Central memory CD4-positive, alpha-beta T cell (primary cell): ENCODE measurements at places on chromosomes 12 and 14.
A peak's percentile ranks its signal among the peaks of the same experiment; 100 is the strongest.

- no peak for DNase-seq
These were observed 225.7 kb downstream of the NUAK1 start for GRCh38 chr12:105912882-105913678.

GRCh38 chr14:102998393-102998792, 59.0 kb downstream of the CDC42BPB start:
- DNase-seq: no peak

DNA sequence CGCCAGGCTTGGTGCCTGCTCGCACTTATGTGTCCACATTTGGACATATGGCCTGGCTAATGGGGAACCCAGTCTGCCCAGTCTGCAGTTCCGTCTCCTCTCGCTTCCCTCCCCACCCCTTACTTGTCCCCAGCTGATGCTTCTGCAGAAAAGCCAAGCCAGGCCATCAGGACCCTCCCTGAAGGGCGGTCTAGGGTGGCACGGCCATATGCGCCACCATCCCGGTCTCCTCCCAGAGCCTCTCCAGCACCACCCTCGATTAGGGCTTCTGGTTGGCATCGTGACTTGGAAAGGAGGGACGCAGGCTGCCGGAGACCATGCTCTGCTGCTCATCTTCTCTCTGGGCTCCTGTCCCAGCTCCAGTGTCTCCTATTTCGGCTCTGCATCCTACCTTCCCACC, 54.6 kb downstream of the CALM1 start:
- DNase-seq: no peak

DNA sequence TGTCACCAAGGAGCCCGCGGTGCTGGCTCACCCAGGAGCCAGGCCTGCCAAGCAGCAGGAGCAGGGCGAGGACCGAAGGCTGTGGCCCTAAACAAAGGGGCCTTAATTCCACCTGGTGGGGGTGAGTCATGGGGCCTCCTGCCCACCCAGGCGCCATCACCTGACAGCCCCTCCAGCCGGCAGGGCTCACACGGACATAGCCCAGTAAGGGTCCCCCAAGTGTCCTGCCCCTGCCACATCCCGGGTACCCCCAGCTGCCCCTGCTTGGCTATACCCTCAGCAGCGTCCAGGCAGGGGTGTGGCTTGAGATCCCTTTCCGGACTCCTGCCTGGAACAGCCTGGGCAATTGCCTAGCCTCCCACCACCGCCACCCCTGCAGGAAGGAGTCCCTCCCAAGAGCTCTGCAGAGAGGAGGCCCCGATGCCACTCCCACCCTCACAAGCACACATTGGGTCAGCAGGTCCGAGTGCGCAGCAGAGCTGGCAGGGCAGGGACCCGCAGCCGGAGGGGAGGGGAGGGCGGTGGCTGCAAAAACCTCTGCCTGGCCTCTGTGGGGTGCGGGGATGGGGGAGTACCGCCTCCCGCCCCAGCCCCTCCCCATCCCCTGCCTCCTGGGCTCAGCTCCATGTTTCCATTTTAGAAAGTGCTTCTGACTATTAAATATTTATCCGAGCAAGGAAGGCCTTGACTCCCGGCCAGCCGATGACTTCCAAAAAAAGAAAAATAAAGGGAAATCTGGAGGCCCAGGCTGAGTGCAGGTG, 4.6 kb downstream of the AHNAK2 start:
- no peak for DNase-seq

DNA sequence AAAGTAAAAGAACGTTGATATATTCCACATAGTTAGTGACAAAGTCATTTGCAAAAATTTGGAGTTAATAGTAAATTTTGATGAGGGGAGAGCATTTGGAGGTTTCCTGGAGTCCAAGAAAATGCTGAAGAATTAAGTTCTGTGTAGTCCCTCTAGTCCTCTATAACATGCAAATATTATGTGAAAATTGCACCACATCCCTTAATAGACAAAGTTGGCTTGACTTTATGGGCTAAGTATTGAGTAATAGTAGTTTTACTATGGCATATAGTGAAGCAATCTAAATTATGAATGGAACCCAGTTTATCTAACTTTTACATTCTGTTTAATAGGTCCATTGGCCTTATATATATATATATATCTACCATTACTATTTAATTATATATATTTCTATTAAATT, 66.4 kb upstream of the DCN start:
- DNase-seq: no peak

- DNase-seq: peak; percentile 95
These were observed 1.7 kb upstream of the GPR68 start for GRCh38 chr14:91246051-91246852.

DNA sequence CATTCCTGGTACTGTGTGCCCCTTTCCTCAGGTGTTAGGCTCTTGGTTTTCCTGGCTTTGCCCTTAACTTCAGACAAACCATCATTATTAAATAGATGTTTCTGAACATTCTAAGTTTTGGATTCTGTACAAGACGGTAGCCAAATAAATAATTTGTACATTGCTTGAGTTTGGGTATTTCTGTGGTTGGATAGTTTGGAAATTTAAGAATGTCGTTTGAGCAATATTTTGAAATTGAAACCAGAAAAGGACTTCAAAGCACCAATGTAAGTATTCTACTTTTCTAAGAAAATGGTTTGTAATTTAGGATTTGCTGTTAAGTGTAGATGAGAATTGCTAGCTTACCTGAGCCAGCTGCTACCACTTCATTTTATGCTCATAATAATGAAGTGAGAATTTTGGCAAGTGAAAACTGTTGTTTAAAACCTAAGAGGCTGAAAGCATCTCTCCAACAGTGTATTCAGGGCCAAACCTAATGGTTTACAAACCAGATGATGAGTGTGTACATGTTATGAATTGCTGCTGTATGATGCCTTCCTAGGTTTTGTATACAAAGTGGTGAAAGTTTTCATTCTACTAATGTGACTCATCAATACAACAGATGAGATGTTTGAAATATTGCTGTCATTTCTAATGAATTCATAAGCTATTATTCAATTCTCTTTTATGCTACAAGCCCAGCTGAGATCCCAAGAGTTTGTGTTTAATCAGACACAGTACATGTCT, 181.5 kb upstream of the PRKD1 start:
- no peak for DNase-seq

DNA sequence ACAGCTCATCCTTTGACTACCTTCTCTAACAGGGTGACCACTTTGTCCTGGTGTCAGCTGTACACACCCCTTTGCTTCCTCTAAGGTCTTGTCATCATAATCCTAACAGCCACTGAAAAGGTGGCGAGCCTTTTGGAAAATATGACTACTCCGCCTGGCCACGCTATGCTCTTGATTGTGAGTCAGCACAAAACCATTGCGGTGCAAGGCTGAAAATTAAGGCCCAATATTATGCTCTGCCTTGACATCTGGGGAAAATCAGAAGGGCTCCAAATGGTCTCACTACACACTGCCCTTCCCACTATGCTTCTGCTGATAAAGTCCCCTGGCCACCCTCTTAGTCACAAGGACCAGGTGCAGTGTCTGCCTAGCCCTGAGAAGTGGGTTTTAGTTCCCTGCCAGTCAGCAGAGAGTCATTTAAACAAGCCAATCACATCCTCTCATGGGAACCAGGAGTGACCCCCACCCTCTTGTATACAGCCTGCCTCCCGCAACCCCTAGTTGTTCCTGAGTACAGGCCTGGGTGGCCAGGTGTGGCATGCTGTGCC, 34.3 kb downstream of the FGD6 start:
- no peak for DNase-seq

DNA sequence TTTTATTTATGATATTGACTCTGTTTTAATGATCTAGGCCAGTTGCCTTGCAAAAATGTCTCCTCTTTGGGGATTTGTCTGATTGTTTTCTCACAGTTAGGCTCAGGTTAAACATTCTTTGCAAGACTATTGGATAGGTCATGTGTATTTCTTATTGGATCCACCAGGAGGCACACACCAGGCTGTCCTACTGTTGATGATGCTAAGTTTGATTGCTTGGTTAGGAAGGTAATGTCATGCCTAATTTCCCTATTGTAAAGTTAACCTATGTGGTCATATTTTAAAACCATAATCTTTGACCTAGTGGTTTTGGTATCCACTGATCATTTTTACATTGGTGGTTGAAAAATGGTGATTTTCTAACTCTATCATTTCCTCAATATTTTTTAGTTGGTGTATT, 137.1 kb downstream of the BRMS1L start:
- DNase-seq: no peak

- DNase-seq: no peak
These were observed 5.6 kb upstream of the KANSL2 start for GRCh38 chr12:48687592-48687991.

GRCh38 chr12:52552681-52553195, at the start of gene KRT71:
TSS of gene KRT71 (minus strand) at chr12:52553145. CDS start at chr12:52553077, 68 bp downstream.
- DNase-seq: no peak

DNA sequence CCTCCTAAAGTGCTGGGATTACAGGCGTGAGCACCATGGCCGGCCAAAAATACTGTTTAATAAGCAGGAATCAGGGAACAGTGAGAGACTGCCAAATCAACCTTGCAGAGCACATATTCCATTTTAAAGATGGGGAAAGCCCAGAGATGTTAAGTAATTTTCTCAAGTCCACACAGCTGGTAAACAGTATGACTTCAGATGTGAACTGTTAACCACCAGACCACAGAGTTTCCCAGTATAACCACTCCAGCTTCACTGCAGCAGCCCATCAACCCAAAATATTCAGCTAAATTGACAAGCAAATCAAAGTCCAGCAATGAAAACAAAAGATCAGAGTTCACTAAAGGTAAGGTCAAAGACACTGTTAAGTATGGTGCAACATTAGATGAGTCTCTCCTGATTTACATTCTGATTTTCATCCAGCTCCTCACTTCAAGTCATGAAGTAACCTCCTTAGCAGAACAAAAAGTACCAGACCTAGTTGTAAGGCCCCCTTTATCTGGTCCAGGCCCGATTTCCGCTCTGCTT, 82.1 kb downstream of the TRAFD1 start:
- no peak for DNase-seq

DNA sequence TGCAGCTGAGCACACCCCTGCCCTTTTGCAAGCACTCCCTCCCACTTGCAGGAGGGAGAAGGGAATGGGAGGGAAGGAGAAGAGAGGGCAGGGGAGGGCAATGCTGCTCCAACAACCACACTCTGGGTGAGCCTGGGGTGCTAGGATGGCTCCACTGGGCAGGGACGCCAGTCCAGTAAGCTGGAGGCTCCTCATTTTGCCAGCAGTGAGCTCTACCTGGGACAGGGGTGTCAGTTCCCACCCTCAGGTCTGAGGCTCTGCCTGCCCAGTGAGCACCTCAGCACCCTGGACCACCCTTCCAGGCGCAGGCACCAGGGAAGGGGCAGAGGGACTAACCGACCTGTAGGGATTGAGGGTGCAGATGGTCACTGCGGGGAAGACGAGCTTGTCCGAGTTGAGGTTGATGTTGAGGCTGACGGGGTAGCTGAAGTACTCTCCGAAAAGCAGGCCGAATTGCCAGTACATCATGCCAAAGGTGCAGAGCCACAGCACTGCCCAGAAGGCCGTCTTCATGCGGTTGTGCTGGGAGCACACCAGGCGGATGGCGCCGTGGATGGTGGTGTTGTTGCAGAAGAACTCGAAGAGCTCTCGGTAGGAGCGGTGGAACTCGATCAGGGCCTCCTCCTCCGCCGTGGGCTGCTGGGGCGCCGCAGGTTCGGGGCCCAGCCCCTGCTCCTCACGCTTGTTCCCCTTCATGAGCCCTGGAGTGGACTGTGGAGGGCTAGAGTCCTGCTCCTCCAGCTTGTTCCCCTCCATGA, 1.2 kb downstream of the SCNN1A start:
- no peak for DNase-seq

DNA sequence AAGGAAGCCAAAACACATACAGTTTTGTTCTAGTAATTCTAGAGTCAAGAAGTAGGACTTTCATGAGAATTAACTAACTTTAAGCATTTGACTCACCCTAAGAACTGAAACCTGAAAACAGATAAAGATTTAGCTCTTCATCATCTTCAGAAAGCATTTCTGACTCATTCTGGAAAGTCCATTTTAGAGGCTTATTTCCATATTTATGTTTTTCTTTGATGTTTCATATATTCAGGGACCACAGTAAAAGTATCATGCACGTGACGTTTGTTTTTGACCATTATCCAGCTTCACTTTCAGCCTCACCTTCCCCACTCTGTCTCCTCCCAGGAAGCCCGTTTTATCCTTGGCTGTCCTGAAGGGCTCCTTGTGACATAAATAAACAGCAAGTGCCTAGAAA, 79.2 kb downstream of the MDGA2 start:
- no peak for DNase-seq

DNA sequence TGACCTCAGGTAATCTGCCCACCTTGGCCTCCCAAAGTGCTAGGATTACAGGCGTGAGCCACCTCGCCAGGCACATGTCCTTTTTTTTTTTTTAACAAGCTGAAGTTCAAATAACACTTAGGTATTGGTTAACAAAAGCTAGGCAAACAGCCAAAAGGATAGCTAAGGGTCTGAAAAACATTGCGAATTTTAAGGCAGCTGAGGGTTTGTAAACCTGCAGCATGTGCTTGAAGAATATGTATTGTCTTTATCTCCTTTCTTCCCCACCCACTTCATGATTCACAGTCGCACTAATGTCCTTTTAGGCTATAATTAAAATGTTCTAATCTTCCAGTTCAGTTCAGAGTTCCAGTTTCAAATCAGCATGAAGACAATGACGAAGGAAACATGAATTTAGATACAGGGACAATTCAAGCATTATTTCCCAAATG, 30.1 kb upstream of the CERS5 start:
- no peak for DNase-seq

GRCh38 chr14:62117751-62118105, 355.5 kb downstream of the SNAPC1 start:
- no peak for DNase-seq

GRCh38 chr14:23636317-23637211, at the start of gene DHRS2:
TSS of gene DHRS2 (plus strand) at chr14:23636364. CDS start at chr14:23638865, 2,501 bp downstream.
- DNase-seq: no peak

GRCh38 chr12:57693659-57694458, at the start of gene OS9:
TSS of gene OS9 (plus strand) at chr12:57694132. CDS start at chr12:57694162, 30 bp downstream.
- peak; percentile 99 for DNase-seq

- no peak for DNase-seq
These were observed 20.6 kb upstream of the PYGL start for GRCh38 chr14:50964683-50965390.

GRCh38 chr12:81759190-81760051, at the start of gene PPFIA2:
TSS of gene PPFIA2 (minus strand) at chr12:81759350.
- DNase-seq: peak; percentile 12

- no peak for DNase-seq
These were observed 16.4 kb downstream of the NAV3 start for GRCh38 chr12:77847060-77847541.

GRCh38 chr14:53741479-53742232, 215.0 kb downstream of the BMP4 start:
- DNase-seq: no peak

DNA sequence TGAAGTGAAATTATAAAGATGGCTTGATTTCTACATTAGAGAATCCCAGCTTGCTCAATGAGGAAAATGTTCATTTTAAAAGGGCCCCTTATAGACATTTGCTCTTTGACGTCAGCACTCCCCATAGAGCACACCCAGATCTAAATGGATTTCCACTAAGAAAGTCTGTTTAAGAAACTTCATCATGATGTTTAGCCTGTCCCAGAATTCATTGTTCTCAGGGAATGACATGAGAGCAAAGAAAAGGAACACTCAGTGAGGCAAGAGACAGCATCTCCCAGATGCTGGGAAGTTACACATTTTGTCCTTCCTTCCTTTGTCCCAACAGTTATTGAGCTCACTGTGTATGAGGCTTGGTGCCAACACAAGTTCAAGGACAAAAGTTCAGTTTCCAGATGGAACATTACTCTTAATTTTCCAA, 4.9 kb downstream of the PHLDA1 start:
- no peak for DNase-seq
